ENCODE measurements at places on chromosomes 1 and 21.

DNA sequence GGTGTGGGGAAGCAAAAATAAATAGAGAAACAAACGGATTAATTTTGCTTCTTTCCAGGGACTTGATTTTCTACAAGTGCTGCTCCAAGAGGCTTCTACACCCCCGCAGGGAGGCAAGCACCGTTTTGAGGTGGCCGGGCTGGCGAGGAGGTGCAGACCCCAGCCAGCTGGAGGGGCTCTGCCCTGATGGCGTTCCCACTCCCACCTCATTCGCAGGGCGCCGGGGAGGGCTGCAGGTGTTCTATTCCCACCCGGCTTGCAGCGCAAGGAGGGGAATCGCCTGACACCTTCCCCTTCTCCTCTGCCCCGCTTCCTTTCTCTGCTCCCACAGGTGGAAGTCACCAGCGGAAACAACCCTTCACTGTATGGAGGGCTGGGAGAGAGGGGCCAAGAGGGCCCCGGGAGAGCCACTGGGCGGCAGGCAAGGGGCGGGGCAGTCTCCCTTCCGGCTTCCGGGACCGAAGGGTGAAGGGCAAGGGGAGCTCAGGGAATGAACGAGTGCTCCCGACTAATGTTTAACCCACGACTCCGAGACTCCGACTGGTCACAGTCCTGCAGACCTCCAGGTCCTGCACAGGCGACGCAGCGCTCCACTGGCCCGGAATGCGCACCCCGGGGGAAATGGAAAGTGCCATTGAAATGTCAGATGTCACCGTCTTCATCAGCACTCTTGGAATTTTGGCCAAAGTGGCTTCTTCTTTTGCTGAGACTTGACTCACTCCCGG, 29.1 kb downstream of the TEX35 start:
- DNase-seq = no peak

- no peak for DNase-seq
Measured at GRCh38 chr1:206482611-206483010, 12.3 kb downstream of the IKBKE start.

DNA sequence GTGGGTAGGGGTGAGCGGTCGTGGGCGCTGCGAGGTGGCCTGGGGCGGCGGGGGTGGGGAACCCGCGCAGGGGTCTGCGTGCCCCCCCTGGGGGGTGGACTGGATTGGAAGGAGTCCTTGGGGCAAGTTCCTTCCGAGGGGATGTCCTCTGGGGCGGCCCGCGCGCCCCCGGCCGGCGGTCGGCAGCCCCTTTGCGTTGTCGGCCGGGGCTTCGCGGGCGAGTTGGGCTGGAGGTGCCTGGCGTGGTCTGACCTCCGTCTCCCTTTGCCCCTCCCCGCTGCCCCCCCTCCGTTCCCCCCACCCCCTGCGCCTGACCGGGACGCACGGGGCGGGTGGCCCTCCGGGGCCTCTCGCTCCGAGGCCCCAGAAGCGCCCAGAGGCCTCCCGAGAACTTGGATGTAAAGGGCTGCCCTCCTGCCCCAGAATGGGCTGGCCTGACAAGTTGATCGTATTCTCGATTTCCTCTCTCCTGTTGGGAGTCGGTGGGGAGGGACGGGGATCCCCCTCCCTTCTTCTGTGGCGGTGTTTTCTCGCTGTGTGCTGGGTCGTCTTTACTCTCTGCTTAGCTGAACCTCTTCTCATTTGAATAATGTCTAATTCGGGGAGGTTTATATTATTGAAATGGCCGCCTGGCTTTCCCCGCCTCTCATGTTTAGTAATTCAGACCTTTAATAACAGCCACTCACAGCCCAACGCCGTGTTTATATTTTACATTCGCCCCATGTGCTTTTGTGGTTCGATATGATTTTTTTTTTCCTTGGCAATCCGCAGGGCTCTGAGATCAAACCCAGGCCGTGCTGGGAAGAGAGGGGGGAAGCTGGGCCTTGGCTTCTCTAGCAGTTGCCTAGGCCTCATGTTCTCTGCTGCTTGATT, 1.3 kb downstream of the POU2F1 start:
- peak; percentile 71 for DNase-seq

DNA sequence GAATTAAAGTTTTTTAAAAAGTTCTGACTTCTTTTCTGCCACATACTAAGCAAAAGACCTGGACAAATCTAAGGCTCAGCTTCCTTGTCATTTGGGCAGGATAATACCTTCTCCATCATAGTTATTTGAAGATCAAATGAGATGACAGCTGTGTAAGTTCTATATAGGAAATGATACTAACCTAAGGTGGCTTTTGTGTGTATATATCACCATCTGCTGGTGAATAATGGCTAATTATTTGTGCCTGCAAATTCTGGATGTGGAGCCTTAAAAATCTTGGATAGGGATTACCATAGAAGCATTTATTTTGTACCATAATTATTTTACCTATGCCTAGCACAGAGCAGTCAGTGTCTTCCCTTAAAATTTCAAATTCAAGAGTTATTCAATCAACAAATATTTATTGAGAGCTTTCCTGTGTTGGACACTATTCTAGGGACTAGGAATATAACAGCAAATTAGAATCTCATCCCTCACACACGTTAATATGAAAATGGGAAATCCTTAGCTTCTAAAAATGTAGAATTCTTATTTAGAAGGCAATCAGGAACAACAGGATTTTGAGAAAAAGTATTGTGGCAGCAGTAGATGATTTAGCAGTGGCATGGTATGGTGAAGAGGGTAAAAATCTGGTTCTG, 89.8 kb downstream of the TMEM200B start:
- DNase-seq = peak; percentile 56

Measured in fibroblast of skin of scalp (primary cell).